Calu3 (cell line): ENCODE measurements at places on chromosomes 12 and 14.

- no peak for DNase-seq
Observed at GRCh38 chr12:106074706-106075392, 63.9 kb downstream of the NUAK1 start.

- no peak for DNase-seq
Observed at GRCh38 chr14:60590991-60591414, 58.3 kb downstream of the SIX1 start.

- DNase-seq: no peak
Observed at GRCh38 chr12:114339626-114340025, 66.3 kb downstream of the TBX5 start.

DNA sequence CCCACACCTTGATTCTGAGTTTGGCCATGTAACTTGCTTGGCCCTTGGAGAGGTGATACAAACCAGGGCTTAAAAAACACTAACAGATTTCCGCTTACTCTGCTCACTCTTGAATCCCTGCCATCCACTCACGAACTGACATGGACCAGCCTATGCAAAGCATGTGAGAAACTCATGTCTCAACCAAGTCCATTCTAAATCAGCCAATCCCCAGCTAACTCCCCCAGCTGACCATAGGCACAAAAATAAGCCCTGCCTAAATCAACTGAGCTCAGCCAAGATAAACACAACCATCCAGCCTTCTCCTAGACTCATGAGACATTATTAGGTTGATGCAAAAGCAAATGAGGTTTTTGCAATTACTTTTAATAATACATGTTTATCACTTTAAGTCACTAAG is 353.9 kb upstream of the TBX3 start:
- DNase-seq: no peak

DNA sequence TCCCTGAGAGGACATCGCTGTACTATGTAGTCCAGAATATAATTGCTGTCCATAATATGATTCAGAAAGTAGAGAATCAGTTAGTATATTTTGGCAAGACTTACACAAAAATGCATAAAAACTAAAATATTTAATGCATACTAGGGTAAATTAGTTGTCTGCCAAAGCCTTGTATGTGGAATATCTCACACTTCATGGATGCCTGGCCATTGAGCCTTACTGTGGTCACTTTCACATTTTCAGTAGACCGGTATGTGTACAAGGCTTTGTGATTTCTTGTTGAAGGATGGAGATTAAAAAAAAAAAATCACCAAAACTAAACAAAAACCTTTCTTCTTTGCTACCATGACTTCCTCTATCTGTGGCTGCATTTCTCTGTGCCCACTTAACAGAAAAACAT is 197.3 kb upstream of the DDHD1 start:
- DNase-seq: no peak

DNA sequence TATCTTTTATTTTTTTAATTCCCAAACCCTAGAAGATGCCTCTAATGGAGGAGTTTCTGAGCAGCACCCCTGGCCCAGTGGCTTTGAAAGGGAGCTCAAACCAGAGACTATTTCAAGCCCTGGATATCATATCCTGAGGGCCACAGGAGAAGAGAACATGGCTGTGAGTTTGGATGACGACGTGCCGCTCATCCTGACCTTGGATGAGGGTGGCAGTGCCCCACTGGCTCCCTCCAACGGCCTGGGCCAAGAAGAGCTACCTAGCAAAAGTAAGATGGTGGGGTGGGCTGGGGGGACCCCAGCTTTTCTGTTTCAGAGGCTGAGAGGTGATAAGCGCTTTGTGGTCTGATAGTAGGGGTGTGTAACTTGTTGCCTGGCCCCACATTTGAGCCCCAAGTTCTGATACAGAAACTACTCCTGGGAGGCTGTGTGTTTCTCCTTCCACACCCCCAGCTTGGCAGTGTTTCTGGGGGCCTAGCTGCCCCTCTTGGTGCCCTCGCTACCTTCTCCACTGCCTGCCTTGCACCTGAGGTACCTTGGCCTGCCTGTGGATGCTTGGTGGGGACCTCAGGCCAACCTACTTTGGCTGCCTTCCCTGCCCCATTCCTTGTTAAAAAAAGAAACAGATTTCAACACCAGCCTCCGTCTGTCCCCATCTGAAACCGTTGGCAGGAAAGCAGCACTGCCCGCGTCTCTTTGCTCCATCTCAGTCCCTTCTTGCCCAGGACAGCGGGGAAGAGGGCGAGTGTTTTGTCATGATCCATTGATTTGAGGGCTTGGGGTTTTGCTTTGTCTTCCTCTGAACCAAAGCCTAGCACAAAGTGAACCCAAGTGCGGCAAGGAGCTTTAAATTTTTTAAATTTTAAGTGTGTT is 5.7 kb downstream of the TPCN1 start:
- no peak for DNase-seq

DNA sequence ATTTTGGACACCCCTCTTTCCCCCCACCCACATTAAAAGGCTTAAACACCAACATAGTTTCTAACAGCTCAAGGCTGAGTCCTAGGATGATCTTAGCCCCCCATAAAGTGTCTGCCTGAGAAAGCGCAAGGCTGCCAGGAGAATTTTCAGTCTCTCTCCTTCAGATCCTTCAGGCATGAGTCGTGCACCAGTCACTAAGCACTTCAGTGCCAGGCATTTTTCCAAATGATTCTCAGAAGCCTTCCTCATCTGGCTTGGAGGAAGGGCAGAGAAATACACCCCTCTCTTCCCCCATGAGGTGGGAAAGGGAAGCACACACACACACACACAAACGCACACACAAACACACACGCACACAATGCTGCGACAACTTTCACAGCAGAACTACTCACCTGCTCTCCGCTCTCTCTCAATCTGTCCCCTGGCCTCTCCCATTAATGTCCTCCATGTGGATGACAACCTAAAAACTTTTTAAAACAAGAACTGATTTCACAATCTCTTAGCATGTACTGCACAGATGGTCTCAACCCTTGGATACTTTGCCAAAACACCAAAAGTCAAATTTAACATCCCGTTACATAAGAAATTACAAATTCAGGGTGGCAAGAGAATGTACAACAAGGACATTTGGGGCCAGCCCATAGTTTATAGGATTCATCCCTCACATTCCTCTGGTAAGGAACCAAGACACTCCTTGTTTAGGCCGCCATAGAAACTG is 49.8 kb downstream of the CKAP4 start:
- DNase-seq: no peak

DNA sequence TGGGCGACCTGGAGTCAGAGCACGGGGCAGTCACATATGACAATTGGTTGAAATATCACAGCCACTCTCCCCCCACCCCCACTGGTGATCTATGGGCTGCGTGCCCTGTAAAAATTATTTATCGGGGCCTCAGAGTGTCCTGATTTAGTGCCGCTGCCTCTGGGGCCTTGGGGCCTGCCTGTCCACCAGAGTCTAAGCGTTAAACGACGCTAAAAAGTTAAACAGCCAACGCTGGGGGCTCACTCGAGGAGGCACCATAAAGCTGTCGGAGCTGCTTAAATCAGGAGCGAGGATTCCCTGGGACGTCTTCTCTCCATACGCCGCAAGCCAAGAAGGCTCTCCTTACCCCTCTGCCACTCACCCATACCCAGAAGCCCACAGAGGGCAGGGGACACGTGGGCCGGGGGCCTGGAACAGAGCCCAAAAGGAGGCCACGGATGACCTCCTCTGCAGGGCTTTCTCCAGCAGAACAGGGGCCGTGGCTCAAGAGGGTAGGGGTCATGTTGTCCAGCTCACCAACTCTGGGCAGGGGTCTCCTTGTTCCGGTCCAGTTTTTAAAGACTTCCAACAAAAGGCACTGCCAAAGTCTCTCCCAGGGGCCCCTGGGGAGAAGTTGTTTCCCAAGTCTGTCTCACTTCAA is 42.2 kb downstream of the SMUG1 start:
- DNase-seq: no peak

DNA sequence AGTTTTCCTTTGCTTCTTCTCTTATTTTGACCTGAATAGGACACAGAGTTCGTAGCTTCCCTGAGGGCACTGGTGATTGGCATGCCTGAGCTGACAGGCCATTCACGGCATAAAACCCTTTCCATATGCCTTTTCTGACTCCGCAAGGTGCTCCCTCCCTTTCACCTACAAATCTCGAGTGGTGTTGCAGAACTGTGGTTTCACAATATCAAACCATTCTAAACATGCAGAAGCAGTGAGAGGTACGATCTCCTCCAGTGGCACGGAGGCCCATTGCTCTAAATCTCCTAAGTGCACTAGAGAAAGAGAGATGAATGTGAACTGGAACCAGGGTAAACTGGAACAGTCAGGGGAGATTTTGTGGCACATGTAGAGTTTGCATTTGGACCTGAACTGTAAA is 23.9 kb downstream of the CLSTN3 start:
- no peak for DNase-seq

GRCh38 chr14:101584055-101584859 is 23.0 kb downstream of the DIO3 start:
- DNase-seq: no peak

GRCh38 chr14:22768947-22769346 is 2.5 kb downstream of the OXA1L start:
- no peak for DNase-seq

- DNase-seq: no peak
Observed at GRCh38 chr12:9649532-9649940, 20.0 kb upstream of the CLEC2D start.

DNA sequence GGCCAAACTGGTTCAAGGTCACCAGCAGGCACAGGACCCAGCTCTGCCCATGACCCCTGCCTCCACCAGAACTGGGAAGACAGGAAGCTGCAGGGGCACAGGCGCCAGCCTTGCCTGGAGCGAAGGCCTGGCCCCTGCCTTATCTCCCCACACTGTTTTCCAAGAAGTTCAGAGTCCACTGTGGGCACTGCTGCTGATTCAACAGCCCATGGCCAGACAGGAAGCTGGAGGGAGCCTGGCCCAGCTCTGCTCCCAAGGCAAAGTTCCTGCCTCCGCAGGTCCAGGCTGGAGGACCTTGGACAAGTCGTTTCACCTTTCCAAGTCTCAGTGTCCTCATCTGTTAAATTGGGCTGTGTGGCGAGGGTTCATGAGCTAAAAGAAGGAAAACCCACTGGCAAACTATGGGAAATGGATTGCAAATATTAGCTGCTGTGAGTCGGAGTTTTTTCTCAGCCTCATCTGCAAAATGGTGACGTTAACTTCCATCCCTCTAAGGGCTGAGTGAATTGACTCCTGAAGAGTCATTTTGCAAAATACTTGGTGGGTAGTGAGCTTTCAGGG is 1.2 kb downstream of the PHETA1 start:
- DNase-seq: peak; percentile 67

- DNase-seq: no peak
Observed at GRCh38 chr12:88868050-88868449, 287.8 kb upstream of the KITLG start.

DNA sequence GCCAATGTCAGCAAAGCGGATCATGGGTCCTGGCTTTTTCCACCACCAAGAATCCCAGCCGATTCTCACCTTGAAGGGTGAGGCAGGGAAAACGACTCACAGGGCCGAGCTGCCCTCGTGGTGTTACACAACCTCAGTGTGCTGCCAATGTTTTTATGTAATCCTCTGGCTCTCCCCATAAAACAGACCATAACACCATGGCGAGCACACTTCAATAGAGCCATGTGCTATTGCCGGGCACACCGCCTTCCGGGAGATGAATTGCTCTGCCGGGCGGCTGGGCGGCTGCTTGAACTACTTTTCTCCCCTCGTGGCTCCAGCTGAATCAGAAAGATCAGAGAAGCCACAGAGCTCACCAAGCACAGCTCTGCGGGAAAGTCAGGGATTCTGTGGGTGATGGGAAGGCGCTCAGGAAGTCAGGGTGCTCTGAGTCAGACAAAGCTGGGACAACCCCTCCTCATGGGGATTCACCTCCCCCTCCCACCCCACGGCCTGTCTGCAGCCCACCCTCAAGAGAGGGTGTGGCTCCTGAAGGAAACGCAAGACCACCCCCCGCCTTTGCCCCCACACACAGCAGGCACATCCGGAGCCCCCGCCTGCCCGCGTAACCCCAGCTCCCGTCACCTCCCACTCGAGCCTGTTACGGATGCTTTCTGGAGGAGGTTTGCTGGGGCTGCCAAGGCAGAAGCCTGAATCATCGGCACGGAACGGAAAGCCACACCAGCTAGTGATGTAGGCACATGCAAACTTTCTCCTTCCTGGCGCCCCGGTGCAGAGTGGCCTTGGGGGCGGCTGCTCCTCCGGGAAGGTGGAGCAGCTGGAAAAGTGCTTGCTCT is 1.8 kb downstream of the GALNT9 start:
- peak; percentile 34 for DNase-seq

DNA sequence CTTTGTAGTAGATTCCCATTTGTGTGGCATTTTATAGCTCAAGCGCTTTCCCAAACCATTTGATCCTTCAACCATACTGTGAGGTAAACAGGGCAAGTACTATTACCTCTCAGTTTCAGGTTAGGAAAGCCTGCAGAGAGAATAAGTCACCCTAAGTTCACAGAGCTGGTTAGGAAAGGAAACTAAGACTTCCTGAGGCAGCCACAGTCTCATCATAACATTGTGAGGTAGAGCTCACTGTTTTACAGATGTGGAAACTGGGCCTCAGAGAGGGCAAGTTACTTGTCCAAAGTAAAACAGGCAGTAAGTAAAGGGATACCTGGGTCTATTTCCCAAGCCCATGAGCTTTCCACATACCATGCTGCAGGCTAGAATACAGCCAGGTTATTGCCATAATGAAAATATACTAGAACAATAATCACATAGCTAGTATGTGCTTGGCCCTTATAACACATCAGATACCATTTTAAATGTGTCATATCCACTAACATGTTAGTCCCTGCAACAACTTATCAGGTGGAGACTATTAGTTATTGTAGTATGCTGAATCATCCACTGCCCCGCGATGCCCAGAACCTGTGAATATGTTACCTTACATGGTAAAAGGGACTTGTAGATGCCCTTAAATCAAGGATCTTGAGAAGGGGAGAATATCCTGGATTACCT is 150.9 kb upstream of the GRIP1 start:
- DNase-seq: no peak

DNA sequence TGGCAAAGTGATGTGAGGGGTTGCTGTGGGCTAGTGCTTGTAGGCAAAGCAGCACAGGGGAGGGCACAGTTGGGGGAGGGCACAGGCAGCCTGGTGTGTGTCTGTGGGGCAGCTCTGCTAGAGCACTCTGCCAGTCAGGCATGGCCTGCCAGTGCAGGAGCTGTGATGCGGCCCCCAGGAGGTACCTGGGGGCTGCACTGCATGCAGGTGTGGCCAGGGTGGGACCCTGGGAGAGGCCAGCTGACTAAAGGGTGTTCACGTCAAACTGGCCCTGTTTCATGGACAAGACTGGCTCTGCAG is 54.1 kb downstream of the FRS2 start:
- no peak for DNase-seq

DNA sequence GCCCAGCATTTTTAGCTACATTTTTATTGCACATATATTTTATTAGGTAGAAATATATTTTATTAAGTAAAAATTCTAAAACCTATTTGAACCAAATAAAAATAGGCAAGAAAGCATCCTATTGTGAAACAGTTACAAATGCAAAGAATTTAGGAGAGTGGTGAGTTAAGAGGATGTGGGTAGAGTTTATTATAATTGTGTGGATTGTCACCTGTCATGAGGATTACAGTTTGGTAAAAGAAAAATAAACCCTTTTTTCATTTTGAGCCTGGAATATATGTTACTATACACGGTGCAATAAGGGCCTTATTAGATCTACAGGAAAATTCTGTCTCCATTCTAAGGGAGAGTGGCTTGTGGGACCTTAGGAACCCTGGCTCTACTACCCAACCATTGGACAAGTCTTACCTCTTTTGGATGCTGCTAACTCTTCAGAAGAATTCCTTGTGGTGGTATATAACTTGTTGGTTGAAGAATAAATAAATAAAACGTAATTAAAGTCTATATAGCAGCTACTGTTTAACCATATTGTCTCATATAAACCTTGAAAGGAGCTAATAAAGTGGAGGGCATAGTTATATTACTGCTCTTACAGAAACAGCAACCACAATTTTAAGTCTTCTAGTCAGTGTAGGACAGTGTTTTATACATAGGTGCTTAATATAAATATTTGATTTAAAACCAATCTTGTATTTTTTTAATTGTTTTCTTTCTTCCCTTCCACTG is 67.8 kb downstream of the FGD4 start:
- DNase-seq: no peak
